Stromal cell of bone marrow (primary cell): ENCODE measurements at places on chromosomes 7 and 10.

GRCh38 chr7:130352194-130353074, 7.8 kb downstream of the CPA5 start:
- peak; percentile 54 for DNase-seq

GRCh38 chr7:50362712-50363282, 58.3 kb downstream of the IKZF1 start:
- no peak for DNase-seq

- no peak for DNase-seq
These were observed 112.8 kb downstream of the CDK14 start for GRCh38 chr7:90708841-90709317.

- DNase-seq = no peak
These were observed 35.2 kb upstream of the PNLIP start for GRCh38 chr10:116510565-116510964.

DNA sequence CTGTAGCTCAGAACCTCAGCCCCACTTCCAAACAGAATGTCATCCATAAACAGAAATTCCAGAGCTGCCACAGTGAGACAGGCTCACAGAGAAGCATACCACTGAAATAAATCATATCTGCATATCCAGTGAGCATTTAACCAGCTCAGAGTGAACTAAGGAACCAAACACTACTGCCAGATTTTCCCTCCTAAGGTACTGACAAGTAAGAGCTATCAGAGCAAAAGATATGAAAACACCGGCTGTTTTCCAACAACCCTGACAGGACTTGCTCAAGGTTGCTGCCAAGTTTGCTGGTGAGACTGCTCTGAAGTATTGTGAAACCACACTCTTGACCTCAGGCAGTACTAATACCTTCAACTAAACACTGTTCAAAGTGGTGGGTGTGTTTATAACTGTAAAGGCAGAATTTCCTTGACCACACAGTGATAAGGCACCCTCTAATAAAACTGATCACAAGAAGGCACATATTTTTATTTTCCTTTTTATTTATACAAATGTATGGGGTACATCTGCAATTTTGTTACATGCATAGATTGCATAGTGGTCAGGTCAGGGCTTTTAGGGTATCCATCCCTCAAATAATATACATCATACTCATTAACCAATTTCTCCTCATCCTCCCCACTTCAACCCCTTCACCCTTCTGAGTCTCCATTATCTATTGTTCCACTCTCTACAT, 18.3 kb downstream of the SGMS1 start:
- DNase-seq = peak; percentile 65

GRCh38 chr10:49599546-49599945, 10.6 kb upstream of the SLC18A3 start:
- no peak for DNase-seq

- DNase-seq = peak; percentile 87
These were observed 91.0 kb upstream of the COL1A2 start for GRCh38 chr7:94303695-94304094.

DNA sequence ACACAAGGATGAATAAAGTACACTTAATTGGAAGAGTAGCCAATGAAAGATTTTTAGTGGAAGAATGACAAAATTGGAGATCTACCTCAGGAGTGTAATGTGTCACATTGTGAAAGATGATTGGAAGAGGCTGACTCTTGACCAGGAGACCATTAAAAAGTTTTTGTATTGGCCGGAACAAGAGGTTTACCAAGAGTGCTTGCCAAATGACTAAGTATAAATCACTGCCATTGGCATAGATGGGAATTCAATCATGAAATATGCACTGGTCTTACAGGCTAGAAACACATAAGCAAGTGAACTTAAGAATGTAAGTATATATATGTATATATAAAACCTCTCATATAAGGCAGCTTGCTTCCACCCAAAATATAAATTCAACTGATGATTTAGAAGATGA, 58.7 kb upstream of the TFEC start:
- peak; percentile 4 for DNase-seq

DNA sequence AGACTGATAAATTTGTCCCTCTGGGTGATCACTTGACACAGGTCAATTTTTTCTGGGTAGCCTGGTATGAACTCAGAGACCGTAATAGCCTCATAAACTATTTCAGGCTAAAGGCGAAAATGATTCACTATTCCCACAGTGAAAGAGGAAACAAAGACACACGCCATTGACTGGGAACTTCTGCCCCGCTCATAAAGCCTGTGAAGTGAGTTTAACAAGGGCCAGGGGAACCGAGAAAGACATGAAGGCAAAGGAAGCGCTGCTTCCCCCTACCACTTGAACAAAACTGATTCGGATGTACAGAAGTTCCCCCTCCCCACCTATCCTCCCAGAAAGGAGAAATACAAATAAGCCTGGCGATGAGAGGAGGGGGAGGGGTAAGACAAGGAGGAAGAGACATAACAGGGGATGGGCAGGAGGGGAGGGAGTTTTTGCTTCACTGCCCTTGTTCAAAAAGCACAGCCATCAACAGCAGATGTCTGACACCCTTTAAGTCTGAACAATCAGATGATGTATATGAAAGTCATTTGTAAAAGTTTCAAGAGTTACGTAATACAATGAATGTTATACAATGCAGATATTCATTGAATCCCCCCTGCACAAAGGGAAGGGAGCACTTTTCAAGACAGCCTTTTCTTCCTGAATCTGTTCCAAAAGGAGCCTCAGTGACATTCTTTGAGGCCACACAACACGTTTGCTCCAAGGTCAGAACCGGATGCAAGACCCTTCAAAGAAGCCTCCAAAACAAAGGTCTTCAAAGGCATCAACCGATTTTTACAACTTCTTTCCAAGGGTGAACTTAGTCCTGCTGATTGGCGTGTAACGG, 734 bp downstream of the ABCB4 start:
- peak; percentile 46 for DNase-seq

DNA sequence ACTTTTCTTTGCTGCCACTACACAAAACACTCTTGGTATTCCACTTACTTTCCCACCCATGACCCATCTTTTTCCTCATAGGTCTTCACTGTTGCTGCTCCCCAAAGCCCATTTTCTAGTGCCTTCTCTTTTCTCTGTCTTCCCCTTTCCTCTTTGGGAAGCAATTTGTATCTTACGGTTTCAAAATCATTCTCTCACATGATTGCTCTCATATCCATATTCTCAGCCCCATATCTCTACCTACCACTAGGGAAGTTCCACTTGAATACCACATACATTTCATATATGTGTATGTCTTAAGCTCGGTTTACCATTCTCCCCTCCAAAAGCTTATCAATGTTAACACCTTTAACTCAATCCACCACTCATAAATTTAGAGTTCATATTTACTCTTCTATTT, 3.2 kb upstream of the UBE2D1 start:
- DNase-seq = no peak

DNA sequence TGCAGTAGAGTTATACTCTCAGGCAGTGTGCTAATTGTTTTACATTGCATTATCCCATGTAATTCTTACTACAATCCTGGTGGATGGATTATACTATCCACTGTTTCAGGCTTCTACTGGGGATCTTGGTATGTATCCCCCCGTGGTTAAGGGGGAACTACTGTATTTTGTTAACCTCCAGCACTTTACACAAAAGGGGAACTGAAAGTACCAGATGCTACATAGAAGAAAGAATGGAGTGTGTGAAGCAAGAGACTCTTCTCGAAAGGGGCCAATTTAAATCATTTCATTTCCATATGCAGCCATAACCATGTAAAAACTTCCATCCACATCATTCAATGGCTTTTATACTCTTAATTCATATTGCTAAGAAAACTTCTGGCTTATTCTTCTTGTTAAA, 69.4 kb downstream of the C1GALT1 start:
- DNase-seq = no peak

DNA sequence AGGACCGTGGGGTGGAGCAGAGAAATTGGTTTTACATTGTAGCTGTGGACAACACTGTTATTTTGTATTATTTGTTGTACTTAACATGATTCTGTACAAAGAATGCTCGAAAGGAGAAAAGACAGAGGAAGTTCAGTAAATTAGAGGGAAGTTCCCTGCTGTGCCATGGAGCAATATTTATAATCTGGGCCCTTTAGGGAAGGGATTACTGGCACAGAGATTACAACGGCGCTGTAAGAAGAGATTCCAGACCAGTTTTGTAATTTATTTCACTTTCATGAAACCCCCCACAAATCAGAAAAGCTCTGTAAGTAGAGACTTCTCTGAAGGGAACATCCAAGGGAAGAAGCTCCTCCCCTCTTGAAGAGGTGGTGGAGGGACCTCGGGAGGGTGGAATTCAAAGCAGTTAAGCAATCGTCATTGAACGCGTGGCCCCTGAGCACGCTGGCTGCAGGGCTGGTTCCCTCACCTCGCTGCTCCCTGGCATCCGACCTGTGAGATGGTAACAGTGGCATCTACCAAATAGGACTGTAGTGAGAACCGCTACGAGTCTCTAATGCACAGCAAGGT, 113.5 kb downstream of the KLF6 start:
- DNase-seq = no peak

- no peak for DNase-seq
These were observed 52.1 kb downstream of the STRA8 start for GRCh38 chr7:135285547-135286233.

DNA sequence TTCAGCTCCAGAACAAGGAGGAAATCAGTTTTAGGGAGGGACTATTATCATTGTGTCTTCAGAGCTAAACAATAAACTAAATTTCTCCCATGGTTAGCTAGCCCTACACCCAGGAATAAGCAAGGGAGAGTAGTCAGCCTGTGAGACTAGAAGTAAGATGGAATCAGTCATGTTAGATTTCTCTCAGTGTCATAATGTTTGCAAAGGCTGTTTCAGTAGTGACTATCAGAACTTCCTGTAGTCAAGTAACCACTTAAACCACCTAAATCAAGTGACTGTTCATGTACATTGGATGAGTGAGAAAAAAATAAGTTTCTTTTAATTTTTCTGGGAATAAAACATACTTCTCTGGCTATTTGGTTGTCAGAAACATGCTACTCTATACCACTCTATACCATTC, 121.6 kb downstream of the KCND2 start:
- no peak for DNase-seq

DNA sequence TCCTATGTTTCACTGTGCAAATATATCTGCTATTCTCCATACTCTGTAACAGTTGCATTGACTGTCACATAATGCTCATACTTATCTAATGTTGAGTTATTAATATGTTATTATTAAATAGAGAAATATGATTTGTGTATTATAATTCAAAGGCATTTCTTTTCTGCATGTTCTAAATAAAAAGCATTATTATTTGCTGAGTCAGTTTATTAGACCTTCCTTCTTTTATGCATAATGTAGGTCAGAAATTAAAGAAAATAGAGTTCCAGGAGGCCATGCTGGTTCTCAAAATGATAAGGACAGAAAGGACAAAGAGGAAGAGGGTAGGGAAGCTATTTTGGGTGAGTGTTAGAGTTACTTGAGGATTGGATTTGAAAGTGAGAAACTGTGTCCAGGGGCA, 50.7 kb downstream of the CYP2C9 start:
- no peak for DNase-seq

- no peak for DNase-seq
These were observed 612 bp downstream of the KCP start for GRCh38 chr7:128909625-128910568.

DNA sequence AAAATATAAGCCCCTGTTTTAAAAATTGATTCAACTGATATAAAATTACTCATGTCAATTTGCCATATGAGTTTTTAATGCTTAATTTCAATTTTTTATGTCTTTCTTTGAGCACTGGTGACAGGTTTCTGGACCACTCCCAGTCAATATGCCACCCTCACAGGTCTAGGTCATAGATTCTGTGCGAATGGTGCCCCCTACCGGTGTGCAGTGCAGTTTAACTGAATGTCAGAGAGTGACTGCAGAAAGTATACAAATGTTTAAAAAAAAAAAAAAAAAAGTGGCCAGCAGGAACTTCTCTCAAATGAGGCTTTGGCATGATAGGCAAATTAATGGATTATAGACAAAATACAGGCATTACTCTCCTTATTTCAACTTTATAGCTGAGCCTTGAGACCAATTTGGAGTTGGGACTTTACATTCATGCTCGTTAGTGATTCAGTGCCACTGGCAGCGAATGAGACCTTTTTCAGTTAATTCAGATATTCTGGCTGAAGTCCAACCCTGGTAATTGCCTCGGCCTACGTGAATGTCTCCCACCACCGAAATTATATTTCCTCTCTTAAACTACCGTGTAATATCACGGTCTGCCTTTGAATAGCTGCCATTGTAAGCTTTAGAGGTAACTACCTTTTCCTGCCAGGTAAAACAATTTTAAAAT, 427.6 kb downstream of the PHTF2 start:
- DNase-seq = peak; percentile 11

- no peak for DNase-seq
These were observed 15.8 kb upstream of the DUSP5 start for GRCh38 chr10:110481919-110482318.

- DNase-seq = no peak
These were observed 11.9 kb upstream of the SPAG6 start for GRCh38 chr10:22333167-22333974.

DNA sequence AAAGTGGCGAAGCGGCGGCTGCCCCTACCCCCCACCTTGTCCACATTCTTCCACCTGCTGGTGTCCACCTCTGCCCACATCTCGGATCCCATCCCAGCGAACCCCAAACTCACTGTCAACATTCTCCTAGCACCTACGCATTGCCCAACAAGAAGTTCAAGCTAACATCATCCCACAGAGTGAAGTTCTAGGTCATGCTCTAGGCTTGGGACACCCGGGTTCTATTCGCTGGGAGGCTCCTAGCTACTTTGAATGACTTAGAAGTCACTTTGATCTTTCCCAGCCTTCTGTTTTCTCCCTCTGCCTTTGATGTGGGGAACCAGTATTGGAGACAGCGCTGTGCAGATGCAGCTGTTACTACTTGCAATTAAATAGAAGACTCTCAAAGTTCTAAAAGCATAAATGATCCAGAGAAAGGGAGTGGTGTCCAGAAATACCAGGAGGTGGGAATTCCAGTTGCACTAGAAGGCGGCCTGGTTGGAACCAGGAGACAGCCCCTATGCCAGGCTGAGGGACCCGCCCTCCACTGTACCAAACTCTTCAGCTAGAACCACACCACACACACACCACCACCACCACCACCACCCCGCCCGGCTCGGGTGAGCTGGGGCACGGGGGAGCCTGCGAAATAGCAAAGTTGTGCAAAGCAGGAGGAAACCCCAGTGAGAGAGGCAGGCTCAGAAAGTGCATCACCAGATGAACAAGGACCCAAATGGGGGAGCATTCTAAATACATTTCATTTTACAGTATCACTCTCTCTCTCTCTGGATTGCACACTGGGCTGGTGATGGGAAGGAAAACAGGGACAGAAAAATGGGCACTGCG, 5.5 kb upstream of the VGF start:
- no peak for DNase-seq

- no peak for DNase-seq
These were observed 108.4 kb downstream of the LYZL1 start for GRCh38 chr10:29397221-29397620.

GRCh38 chr7:149599636-149600206, 102.1 kb upstream of the ZNF746 start:
- no peak for DNase-seq
